Stimulated activated CD8-positive, alpha-beta memory T cell treated with anti-CD3 and anti-CD28 coated beads, Interleukin-4, amount 100 ng/mL, for 1 hour (primary cell): ENCODE measurements at places on chromosomes 16 and 17.

DNA sequence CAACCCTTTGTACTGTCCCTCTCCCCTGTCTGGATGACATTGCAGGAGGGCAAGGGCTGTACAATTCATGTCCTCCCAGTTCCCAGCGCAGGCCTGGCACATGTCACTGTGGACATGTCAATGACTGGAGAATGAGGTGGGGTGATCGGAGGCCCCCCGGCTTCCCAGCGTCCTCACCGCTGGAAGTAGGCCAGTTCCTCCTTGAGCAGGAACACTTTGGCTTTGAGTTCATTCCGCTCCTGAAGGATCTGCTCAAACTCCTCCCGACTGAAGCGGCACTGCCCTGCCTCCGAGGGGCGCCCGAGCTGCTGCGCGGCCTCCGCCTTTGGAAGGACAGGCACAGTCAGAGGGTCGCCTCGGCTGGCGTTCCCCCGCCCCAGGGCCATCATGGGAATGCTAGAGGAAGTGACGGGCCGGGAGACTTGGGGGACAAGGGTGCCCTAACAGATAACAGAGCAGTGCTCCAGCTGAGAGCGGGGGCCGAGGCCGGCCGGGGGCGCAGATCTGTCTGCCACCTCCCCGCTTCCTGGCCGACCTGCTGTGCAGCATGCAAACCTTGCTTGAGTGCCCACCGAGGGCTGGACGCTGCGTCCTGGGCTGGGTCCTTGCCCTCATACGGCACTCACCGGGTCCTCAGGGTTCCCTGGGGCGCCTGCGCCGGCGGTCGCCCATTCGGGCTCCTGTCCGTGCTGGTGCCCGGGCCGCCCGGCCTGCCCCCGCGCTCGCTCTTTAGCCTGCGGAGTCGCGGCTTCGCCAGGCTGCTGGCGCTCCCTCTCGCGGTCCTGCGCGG is 1.3 kb downstream of the RILP start:
- no peak for DNase-seq

GRCh38 chr17:72735592-72735991 is 356.9 kb downstream of the SLC39A11 start:
- DNase-seq = no peak

DNA sequence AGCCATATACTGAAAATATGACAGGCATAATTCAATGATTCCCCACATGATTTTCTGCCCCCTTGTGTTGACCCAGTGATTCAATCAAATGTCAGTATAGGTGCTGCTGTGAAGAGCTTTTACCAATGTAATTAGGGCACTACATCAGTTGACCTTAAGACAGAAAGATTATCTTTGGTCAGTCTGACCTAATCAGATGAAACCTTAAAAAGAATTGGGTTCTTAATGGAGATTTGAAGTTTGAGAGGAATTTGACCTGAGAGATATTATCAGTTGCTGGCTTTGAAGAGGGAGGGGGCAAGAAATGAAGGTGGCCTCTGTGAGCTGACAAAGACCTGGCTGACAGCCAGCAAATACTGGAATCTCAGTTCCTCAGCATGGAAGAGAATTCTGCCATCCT is 358.7 kb upstream of the CA10 start:
- DNase-seq = no peak

- peak; percentile 18 for DNase-seq
These were observed 52.5 kb downstream of the ZFPM1 start for GRCh38 chr16:88505405-88506082.

DNA sequence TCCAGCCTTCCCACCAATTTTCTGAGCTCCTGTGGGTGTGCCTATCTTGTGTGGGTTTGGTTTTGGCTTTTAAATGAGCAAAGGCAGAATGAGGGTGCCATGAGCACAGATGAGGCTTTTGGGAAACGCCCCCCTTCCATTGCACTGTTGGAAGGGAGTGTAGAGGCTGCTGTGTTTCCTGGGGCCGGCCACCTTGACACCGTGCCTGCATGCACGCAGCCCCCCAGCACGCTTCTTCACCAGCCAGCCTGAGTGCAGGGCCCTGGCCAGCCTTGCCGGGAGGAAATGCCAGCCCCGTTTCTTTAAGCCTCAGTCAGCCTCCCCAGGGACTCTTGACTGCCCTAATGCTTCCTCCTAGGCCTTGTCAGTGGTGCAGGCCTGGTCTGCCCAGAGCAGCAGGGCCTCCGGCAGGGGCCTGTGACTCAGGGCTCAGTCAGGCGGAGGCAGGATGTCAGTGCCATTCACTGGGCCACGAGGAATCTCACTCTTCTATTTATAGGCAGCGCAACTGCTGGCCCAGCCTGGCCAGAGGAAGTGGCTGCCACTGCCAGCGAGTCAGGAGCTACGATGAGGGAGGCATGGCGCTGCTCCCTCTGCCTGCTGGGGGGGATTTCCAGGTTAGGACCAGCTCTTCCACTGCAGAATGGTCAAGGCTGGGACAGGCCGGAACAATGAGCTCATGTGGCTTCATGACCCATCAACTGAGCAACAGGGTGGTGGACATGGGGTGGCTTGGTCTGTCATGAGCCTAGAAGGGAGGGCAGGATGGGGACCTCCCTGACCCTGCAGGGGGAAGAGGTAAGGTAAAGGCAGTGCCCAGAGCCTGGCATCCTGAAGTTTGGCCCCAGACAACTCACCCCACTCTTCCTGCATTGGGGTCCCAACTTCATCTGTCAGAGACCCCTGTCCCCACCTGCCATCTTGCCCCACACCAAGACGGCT is 205.2 kb downstream of the RAB11FIP4 start:
- no peak for DNase-seq

DNA sequence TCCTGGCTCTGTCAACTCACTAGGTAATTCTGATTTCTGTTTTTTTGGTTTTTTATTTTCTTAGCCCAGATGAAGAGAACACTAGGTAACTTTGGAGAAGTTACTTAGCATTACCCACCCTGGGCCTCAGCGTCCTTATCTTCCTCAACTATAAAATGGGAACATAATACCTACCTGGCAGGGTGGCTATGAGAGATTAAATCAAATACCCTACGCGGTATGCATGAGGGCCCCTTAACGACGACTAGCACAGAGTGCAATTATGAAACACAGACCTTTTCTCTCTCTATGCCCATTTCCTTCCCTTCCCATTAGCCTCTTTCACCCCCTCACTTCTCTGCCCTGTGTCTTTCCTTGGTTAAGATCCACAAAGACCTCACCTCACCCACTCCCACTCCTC is 11.1 kb downstream of the XPO6 start:
- no peak for DNase-seq

DNA sequence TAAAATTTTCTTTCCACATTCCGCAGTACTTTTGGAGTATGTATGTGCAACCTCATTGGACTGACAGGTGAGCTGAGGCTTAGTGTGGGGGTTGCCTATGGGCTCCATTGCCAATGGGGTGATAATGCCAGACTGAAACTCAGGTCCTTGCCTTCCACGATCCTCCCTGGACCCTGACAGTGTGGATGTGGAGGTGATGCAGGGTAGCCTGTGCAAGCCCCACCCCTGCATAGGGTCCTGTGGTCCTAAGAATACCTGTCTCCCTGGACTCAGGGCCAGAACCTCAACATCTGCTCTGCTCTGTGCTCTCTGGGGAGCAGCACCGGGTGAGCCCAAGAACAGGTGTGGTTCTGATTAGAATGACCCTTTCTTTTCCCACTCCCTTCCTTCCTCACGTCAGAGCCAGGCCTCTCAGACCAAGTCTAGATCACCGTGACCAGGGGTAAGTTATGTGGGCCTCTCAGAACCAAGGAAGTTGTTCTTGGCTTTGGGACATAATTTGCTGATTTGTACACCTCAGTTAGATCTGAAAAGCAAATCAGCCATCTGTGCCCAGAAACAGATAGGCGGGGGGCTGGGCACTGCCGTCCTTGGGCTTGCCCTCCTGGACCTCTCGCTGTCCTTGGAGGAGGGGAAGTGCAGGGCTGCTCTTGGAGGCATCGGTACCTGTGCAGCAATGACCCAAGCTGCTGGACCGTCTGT is 8.4 kb upstream of the TNS4 start:
- DNase-seq = no peak

- no peak for DNase-seq
These were observed 47.8 kb upstream of the FBXO47 start for GRCh38 chr17:39014795-39015545.

DNA sequence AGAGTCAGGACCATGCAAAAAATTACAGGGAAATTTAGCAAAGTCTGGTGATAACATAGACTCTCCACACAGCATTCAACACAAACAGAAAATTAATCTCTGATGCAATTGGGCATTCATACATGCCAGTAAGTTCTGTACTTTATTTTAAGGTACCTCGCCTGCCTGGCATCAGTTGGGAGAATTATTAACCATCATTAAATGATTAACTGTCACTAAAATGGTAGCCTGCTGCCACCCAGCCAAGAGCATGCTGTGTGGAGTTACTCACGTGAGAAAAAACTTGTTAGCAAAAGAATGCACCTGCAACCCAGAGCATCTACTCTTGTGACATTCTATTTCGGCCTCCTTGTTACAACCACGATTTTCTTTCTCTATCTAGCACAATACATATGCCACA is 117.2 kb downstream of the GRIN2A start:
- no peak for DNase-seq

GRCh38 chr17:83012868-83013778 is 66.3 kb upstream of the METRNL start:
- DNase-seq = no peak

- DNase-seq = no peak
These were observed 2.2 kb upstream of the LIMD2 start for GRCh38 chr17:63701868-63702720.

GRCh38 chr17:21272881-21273792 is 11.4 kb upstream of the MAP2K3 start:
- DNase-seq = no peak

DNA sequence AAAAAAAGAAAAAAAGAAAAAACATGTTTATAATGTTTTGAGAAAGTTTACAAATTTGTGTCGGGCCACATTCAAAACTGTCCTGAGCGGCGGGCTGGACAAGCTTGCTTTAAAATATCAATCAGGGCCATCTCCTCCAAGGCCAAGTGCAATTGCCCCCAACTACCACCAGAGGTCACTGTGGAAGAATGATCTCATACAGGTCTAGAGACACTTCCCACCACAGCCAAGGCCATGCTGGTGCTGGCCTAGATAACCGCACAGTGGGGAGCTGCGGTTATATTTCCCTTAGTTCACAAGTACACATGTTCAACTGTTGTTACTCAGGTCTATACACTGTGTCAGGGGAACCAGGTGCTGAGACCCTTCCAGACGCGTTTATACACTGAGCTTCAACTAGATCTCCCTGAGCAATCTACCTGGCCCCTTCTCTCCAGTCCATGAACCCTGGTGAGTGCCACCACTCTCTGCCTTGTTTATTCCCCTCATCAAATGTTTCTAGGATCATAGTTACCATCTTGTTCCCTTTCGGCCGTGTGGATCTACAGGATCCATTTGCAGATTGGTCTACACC is 83.8 kb upstream of the CCL2 start:
- peak; percentile 11 for DNase-seq

DNA sequence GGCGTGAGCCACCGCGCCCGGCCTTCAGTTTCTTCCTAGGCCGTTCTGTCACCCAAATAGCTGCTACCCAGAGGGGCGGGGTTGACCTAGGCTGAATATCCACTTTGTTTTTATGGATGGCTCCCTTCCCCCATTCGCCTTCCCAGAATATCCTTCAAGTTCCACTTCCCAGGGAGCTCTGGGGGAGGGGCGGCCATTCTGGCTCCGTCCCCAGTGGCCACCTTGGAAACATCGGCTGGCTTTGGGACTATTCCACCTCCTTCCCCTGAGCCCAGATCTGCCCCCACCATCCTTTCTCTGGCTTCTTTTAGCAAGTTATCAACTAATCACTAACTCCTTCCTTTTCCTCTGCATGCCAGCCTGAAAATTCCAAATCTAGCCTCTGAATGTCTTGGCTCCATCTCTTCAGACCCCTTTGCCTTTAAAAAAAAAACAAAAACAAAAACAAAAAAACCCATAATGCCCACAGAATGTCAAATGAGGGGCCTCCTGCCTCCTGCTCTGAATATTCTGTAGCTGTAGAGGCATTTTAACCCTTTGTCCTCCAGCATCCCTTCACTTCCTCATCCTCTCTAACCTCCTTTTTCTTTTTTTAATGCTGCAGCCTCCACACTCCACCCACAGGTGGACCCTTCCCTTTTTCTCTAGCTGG is 6.4 kb downstream of the ATP1B2 start:
- no peak for DNase-seq
